Stimulated activated CD4-positive, alpha-beta T cell treated with anti-CD3 and anti-CD28 coated beads, Interleukin-12 subunit alpha, Interleukin-12 subunit beta, amount 100 ng/mL, for 4 hours (primary cell): ENCODE measurements at places on chromosomes 3 and 15.

- DNase-seq: no peak
Measured at GRCh38 chr15:63888146-63888545, 54.4 kb upstream of the HERC1 start.

- no peak for DNase-seq
Measured at GRCh38 chr3:54758461-54758860, 169.4 kb downstream of the LRTM1 start.

GRCh38 chr15:27250223-27250622 lies 279.2 kb downstream of the GABRG3 start:
- DNase-seq: no peak

GRCh38 chr3:77303955-77304699 lies 264.2 kb downstream of the ROBO2 start:
- no peak for DNase-seq

- peak; percentile 80 for DNase-seq
Measured at GRCh38 chr3:70550723-70551319, 238.4 kb upstream of the MDFIC2 start.

DNA sequence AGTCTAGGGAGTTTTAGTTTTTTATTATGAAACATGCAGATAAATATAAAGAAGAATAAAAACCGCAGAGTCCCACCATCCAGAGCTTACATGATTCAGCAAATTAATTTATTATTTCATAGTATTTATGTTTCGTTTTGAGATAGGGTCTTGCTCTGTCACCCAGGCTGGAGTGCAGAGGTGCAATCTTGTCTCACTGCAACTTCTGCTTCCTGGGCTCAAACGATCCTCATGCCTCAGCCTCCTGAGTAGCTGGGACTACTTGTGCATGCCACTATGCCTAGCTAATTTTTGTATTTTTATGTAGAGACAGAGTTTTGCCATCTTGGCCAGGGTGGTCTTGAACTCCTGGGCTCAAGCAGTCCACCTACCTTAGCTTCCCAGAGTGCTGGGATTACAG lies 13.6 kb downstream of the RNF13 start:
- DNase-seq: no peak

- DNase-seq: no peak
Measured at GRCh38 chr3:180492047-180492446, 109.9 kb upstream of the TTC14 start.

- no peak for DNase-seq
Measured at GRCh38 chr3:2211568-2211967, 112.9 kb downstream of the CNTN4 start.

GRCh38 chr3:86948822-86949221 lies 42.1 kb downstream of the VGLL3 start:
- DNase-seq: no peak

GRCh38 chr3:149527531-149528339 lies 53.2 kb downstream of the TM4SF4 start:
- DNase-seq: no peak

DNA sequence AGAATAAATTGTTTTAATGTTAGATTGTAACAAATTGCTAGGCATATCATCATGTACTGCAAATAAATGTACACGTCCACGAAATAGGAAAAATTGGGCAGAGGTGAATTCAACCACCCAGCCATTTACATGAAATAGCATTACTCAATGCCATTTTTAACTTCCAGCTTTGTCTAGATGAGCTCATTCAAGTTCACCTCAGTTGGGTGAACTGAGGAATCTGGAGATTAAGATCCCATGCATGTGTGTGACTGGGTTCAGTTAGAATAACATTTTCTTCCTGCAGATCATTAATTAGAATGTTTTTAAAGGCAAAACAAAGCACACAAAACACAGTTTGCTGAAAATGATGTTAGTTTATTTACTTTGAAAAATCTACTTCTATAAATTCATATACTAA lies 767.8 kb upstream of the GOLIM4 start:
- DNase-seq: no peak

DNA sequence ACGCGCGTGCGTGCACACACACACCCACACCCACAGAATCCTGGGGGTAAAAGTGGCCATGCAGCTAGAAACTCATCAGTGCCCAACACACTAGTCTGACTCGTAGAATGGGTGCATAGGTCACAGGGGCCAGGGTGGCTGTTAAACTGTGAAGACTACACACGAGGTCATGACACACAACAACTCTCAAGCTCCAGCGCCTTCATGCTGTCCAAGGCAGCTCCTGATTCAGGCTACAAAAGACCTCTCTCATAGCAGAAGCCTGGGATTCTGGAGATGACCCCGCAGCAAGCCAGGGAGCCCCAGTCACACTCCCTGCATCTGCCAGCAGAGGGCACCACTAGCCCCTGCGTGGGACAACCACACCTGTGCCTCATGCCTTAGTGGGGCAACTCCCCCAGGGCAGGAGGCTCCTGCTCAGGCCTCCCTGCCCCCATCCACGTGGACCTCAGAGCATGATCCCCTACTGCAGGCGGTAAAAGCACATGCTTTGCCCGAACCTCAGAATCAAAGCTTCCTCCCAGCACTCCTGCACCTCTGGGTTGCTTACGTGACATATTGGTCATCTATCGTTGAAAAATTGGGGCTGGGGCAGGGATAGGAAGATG lies 93.1 kb downstream of the LRIG1 start:
- DNase-seq: peak; percentile 75

- no peak for DNase-seq
Measured at GRCh38 chr15:101381671-101382212, 86.7 kb upstream of the SNRPA1 start.

DNA sequence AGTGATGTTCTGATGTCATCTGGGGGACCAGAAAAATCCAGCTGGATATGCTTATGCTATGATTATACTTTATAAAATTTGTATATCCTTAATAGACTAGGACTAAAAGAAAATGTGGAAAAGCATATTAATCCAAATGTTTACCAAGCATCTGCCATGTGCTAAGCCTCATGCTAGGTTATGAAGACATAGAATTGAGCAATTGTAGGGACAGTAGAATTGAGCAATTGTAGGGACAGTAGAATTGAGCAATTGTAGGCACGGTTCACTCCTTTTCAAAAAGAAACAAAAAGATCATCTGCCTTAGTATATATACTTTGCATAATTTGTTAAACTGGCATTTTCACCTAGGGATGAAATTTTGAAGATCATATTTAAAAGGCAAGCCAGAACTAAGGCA lies 18.3 kb downstream of the ABHD5 start:
- DNase-seq: no peak

DNA sequence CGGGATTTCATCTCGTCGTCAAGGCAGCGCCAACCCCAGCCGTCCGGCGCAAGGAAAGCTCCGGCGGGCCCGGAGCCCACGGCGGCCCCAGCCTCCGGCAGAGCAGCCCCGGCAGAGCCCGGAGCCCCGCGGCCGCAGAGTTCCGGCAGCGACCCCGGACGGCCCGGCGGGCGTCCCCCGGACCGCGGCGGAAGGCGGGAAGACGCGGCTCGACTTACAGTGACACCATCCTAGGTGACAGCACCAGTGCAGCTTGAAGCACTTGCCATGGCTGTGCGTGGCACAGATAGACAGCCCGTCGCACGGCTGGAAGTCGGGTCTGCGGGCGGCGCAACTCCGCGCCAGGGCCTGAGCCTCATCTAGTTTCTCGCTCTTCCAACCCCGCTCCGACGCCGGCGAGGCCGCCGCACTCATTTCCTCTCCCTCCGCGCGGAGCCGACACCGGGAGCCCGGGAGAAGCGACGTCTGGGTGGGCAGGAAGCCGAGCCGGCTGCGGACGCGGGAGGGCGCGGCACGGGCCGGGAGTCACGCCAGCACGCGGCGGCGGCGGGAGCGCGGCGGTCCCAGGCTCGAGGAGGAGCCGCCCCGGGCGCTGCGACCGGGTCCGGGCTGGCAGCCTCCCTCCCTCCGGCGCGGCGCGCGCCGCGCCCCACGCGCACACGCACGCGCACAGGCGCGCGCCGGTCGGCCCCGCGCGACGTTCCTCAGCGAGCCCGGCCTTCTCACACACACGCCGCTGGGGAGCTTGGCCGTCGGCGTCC lies at the start of gene C3orf70:
TSS of gene C3orf70 (minus strand) at position 651 of the 761 bp plus-strand sequence. CDS start at position 414, 237 bp downstream.
- DNase-seq: peak; percentile 11

DNA sequence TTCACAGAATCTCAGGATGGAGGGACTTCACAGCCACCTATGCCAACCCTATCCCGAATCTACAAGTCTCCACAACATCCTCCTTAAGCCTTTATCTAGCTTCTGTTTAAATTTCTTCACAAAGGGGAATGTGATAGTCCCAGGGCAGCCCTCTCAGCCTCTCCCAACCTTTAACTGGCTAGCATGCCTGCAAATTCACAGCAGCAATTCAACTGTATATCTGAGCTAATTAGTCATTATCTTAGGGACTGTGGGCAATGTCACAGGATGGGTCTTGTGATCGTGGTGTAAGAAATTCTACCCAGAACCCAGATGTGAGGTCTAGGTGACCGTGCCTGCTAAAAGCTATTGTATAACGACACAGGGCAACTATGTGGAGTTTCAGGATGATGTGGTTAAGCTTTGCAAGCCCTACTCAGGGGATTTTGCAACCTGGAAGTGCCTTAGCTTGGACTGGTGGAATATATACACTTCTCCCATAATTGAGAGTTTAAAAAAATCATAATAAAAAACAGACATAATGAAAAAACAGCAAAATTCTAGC lies 65.5 kb upstream of the FBN1 start:
- DNase-seq: no peak

GRCh38 chr3:64203969-64204908 lies 21.0 kb downstream of the PRICKLE2 start:
- DNase-seq: no peak

GRCh38 chr3:9396301-9396631 lies 1.1 kb upstream of the SETD5 start:
- DNase-seq: no peak

- DNase-seq: no peak
Measured at GRCh38 chr3:173737167-173737808, 339.7 kb downstream of the NLGN1 start.

DNA sequence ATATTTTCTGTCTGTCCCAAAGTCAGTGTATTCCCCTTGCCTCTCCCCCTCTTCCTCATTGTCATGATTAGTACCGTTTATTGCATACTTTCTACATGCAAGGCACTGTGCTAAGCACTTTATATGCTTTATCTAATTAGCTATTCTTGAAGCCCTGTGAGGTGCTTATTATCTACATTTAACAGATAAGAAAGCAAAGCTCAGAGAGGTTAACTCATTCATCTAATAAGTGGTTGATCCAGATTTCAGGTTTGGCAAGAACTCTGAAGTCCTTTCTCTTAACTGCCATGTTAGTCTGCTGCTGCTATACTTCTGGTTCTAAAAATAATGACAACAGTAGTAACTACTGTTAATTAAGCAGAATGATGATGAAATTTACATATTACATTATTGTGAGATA lies 13.5 kb downstream of the IQGAP1 start:
- DNase-seq: no peak

DNA sequence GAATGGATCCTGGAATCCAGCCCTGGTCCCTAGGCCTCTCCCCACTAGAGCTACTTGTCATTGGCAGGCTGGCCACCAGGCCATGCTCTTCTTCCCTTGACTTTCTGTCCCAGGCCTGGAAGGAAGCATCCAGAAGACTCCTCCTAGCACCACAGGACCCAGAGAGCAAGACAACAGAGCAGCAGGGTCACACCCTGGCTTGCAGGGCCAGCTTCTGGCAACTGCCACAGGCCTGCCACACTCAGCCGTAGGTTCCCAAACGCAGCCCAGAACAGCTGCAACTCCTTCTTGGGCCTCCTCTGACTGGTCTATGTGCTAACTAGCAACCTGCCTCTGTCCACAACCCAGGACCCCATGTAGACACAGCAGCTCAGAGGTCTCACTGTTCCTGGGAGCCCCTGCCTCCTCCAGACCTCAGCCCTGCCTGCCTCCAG lies 36.8 kb upstream of the RPL32 start:
- no peak for DNase-seq

- DNase-seq: no peak
Measured at GRCh38 chr3:47614788-47615187, 36.1 kb upstream of the CSPG5 start.

- DNase-seq: no peak
Measured at GRCh38 chr3:45940781-45941365, 2.4 kb upstream of the CXCR6 start.

- peak; percentile 0 for DNase-seq
Measured at GRCh38 chr3:41158947-41159346, 40.4 kb upstream of the CTNNB1 start.

GRCh38 chr15:29403772-29404171 lies 134.2 kb upstream of the NSMCE3 start:
- DNase-seq: no peak

GRCh38 chr3:19526071-19526470 lies 377.8 kb downstream of the KCNH8 start:
- no peak for DNase-seq

DNA sequence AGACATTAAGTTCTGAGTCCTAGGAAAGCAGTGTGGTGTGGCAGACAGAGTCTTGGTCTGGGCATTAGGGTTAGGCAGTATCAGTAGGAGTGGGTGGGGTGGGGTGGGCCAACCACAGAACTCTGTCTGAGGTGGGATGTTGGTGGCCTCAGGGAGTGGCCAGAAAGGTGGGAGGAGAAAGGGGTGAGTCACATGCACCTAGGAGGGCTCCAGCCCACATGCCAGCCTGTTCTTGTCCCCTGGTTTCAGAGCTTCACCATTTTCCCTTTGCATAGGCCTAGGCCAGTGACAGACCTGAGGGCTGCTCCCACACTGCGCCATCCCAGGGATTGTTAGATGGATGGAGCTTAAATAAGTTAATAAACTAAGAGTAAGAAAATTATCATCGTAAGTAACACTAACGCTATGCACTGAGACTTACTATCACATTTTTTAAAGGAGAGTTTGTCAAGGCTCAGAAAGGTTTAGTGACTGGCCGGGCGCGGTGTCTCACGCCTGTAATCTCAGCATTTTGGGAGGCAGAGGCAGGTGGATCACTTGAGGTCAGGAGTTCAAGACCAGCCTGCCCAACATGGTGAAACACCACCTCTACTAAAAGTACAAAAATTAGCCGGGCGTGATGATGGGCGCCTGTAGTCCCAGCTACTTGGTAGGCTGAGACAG lies 33.8 kb downstream of the DNASE1L3 start:
- DNase-seq: no peak

- no peak for DNase-seq
Measured at GRCh38 chr15:63523306-63523990, 19.1 kb downstream of the USP3 start.

GRCh38 chr3:127800508-127800907 lies 21.8 kb downstream of the MGLL start:
- no peak for DNase-seq

DNA sequence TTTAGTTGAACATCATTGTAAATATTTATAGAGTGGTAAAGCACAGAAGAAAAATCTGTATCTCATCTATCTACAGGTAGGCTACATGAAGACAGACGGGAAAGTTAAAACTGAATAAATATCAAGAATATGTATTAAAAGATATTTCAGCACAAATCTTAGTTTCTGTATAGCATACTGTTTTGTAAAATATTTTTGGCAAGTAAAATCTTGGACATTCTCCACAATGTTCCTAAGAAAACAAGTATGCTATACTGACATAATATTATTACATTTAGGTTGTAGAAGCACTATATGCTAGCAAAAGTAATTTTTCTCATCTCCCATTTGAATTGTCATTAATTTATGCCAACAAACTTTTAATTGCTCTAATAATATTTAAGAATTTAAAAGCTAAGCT lies 326.4 kb upstream of the ARL6 start:
- no peak for DNase-seq

- no peak for DNase-seq
Measured at GRCh38 chr3:123139522-123139921, 62.2 kb upstream of the SEC22A start.
